Caudate nucleus (tissue), 63 donors: ENCODE measurements at places on chromosomes 4 and X.

DNA sequence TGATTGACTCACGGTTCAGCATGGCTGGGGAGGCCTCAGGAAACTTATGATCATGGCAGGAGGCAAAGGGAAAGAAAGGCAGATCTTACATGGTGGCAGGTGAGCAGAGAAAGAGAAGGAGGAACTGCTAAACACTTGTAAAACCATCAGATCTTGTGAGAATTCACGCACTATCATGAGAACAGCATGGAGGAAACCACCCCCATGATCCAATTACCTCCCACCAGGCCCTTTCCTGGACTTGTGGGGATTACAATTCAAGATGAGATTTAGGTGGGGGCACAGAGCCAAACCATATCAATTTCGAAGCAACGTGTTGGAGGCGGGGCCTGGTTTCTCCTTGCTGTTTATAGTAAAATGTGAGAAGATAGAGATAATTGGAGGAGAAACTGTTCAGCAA, 167.4 kb downstream of the GABRB1 start:
- no peak for DNase-seq

GRCh38 chrX:152072236-152072635, 66.1 kb downstream of the MAGEA10 start:
- DNase-seq = no peak

GRCh38 chr4:136687118-136687517, 845.2 kb downstream of the PCDH18 start:
- no peak for DNase-seq

GRCh38 chr4:148057516-148057915, 325.6 kb downstream of the ARHGAP10 start:
- no peak for DNase-seq

- no peak for DNase-seq
Observed at GRCh38 chrX:20056704-20057103, 60.0 kb downstream of the MAP7D2 start.

DNA sequence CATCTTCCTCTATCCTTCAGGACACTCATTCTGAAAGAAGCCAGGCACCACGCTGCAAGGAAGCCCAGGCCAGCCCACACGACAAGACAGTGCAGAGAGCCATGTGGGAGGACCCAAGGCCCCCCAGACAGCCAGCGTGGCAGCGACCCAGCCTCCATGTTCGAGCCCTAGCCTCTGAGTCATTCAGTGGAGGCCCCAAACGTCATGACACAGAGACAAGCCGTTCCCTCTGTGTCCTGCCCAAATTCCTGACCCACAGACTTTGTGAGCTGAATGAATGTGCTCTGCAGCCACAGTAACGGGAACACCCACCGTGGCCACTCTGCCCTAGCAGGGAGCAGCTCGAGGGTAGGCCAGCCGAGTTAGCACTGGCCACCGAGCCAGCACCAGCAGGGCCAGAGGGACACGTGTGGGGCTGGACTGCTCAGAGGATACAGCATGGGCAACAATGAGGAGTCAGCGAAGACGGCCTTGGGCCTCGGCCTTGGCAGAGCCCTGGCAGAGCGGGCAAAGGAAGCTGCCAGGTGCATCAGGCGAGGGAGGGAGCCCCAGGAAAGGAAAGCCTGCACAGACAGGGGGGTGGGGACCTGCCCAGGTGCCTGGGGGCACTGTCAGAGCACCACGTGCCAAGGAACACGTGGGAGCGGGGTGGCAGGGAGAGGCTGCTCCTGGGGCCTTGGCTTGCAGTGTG, 8.6 kb downstream of the BLOC1S4 start:
- no peak for DNase-seq

- DNase-seq = no peak
Observed at GRCh38 chrX:9180623-9181022, 146.7 kb upstream of the FAM9B start.

DNA sequence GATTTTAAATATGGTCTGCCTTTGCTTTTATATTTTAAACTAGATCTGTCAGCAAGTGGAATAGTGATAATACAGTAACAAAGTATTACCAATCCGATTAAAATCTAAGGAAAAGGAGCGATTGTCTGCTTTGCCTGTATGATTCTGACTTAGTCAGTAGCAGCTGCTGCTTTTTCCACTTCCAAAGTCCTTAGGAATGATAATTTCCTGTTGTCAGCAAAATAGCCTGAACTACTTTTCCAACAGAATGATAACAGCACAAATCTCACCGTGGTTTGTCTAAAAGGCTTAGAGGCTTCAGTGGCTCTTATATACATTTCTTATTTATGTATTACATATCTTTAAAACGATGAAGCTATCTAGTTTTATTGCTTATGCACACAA, 290.0 kb downstream of the ANK2 start:
- no peak for DNase-seq

- DNase-seq = no peak
Observed at GRCh38 chr4:6032249-6033244, 14.3 kb upstream of the C4orf50 start.

- DNase-seq = no peak
Observed at GRCh38 chr4:38082424-38083385, 122.5 kb downstream of the PTTG2 start.

DNA sequence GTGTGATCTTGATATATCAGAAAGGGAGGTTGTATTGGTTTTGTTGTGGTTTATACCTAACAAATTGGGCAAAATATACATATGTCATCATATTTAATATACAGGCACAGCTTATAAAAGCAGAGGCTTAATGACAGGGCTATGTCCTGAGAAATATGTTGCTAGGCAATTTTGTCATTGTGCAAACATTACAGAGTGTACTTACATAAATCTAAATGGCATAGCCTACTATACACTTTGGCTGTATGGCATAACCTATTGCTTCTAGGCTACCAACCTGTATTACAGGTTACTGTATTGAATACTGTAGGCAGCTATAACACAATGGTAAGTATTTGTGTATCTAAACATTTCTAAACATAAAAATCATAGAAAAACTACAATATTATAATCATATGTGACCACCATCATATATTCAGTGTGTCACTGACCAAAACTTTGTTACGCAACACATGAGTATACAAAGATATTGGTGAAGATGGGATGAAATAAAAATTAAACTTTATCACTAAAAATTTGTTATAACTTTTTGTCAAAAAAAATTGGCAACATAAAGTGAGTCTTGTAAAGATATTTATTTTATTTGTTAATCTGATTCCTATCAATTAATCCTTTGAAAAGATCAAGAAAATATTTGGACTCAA, 414.0 kb upstream of the HS3ST1 start:
- no peak for DNase-seq

- DNase-seq = no peak
Observed at GRCh38 chrX:123361371-123361770, 177.3 kb downstream of the GRIA3 start.

DNA sequence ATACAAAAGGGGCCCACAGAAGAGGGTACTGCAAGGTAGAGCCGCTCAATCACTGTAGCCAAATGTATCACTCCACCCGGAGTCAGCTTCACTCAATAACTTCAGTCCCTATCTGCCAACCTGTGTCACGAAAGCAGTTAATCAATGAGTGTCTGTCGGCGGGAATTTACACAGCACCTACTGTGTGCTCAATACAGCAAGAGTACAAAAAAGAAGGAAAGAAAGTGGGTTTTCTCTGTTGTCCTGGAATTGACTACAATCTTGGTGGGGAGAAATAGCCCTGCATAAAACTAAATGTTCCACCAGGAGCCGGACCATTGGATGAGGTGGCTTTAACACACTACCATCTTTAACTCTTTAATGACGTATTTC, 780 bp upstream of the NKRF start:
- DNase-seq = no peak

GRCh38 chrX:155053656-155054055, 17.3 kb downstream of the CMC4 start:
- DNase-seq = no peak

DNA sequence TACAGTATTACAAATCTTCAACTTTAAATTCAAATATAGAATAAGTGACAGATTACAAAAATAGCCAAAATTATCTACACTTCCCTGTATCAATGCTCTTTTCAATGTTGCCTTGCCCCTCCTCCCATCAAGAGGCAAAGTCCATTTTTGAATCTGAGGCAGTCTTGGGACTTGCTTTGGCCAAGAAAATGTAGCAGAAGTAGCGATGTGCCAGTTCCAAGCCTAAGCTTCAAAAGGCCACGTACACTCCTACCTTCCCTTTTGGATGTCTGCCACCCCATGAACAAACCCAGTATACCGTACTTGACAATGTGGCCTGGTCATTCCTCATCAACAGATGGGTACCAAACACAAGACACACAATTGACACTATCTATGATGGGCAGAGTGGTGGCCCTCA, 24.1 kb downstream of the SEC24D start:
- DNase-seq = no peak
